ENCODE measurements at places on chromosomes 3 and 15.

GRCh38 chr3:33132019-33132360, 18.2 kb downstream of the CRTAP start:
- no peak for DNase-seq

DNA sequence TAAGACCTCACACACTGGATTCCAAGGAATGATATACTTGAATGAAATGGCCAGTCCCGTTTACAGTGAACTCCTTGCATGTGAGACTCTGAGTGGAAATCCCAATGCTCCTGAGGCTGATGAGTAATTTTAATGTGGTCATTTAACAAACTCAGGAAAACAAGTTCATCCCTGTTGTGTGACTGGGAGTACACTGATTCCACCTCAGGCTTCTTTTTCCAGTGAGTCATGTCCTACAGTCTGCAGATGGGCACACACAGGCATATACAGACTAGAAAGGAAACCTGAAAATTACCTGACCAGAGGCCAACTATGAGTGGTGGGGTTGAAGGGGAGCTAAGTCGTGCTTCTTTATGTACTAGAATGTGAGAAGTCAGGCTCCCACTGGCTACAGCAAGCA, 5.8 kb downstream of the SQOR start:
- DNase-seq: peak; percentile 90

DNA sequence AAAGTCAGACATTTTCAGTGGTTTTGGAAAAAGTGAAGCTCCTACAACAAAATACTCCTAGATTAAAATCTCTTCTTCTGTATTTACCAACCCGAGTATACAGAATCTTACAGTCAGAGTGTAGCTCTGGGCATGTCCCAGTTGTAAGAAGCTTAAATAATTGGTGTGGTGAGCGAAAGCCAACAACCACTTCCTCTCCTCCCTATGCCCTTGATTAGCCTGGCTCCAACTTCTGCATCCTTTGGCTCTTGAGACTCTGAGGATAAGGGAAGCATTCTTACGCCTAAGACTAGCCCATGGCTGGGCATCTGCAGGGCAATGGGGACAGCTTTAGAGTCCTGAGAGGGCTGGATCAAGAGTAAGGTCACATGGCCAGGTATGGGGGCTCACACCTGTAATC, 25.5 kb downstream of the RFT1 start:
- DNase-seq: peak; percentile 73

GRCh38 chr15:60535743-60536142, 56.8 kb upstream of the ICE2 start:
- DNase-seq: no peak

DNA sequence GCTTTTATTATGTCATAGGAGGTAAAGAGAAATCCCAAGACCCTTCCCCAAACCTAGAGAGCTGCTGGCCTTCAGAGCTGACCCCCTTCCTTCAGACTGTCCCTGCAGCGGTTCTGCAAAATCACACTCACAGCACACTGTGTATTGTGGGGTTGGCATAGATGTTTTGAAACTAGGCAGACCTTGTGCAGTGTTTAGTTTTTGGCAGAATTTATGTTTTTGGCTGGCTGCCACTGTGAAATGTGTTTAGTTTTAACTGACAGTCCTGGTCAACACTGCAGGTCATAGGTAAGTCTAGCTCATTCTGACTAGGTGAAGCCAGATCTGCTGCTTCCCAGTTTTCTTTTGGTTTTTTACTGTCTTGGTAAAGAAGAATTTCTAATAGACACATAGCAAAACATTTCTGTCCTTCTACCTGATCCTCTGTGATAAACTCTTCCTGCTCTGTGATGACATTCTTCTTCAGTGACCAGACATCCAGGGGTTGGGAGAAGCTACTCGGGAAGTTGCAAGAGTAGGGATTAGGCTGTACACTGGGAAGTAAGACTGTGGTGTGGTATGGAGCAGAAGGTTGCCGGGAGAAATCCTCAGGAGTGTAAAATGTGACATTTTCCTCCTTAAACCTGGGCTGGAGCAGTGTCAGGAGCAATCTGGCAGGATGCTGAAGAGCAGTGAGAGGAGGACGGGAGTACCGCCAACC, 209.6 kb upstream of the MCTP2 start:
- DNase-seq: no peak

DNA sequence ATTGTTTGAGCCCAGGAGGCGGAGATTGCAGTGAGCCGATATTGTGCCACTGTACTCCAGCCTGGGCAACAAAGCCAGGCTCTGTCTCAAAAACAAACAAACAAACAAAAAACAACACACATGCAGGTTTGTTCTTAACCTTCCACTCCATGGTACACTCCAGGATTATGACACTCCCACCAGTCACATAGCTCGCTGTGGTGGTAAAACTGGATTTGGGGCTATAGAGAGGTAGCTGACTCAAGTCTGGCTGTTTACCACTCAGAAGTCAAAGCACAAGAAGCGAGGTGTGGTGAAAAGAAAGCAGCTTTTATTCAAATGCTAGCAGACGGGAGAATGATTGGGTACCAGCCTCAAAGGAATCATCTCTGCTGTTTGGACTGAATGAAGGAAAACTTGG, 49.0 kb upstream of the SIAH2 start:
- DNase-seq: no peak

DNA sequence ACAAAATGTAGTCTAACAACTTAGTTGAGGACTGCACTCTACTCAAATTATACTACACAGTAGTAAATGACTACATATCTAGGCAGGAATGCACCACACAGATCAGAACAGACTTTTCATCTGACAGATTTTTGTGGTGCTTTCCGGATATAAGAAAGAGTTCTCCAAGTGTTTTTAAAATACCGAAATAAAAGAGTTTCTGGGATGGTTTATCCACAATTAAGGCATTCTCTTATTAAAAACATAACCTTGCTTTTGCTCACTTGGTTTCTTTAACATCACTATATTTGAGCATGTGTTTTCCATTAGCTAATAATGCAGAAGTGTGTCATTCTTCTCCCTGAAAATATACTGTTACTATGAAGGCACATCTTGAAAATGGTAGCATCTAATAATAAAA, 132.9 kb downstream of the MAGI1 start:
- no peak for DNase-seq

DNA sequence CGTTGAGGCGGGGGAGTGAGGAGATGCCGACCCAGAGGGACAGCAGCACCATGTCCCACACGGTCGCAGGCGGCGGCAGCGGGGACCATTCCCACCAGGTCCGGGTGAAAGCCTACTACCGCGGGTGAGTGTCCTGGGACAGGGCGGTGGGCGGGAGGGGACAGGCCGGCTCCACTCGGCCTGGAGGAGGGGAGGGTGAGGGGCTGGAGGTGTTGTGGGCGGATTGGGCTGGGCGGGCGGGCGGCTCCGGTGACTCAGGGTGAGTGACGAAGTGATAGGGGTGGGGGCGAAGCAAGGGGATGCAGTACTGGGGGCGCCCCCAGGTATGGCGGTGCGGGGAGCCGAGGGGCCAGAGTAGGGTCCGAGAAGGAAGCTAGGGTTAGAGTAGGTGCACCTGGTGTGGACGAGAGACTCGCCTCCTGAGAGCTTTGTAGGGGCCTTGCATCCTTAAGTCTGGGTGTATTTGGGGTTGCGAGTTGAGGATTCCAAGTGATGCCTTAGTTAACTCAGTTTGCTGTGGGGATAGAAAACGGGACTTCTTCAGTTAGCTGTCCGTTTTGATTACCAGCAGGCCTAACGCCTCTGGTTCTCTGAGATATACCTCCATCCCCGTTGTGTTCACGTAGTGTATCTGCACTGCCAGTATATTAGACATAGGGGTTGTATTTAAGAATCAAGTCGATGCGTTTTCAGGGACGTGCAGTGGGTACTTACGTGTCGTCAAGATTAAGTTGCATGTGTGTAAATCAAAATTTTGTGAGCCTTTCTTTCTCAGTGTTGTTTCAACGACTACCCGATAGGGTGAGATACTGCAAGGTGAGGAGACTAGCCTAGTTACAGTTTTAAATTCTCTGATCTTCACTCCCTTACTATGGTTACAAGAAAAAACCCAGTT, 670 bp downstream of the PRKCI start:
- DNase-seq: peak; percentile 12

- DNase-seq: no peak
These were observed 17.9 kb upstream of the CDCP1 start for GRCh38 chr3:45164056-45164455.

- no peak for DNase-seq
These were observed 104.4 kb downstream of the HERC1 start for GRCh38 chr15:63729115-63729884.

GRCh38 chr15:40830884-40831283, 2.4 kb upstream of the PPP1R14D start:
- DNase-seq: no peak

DNA sequence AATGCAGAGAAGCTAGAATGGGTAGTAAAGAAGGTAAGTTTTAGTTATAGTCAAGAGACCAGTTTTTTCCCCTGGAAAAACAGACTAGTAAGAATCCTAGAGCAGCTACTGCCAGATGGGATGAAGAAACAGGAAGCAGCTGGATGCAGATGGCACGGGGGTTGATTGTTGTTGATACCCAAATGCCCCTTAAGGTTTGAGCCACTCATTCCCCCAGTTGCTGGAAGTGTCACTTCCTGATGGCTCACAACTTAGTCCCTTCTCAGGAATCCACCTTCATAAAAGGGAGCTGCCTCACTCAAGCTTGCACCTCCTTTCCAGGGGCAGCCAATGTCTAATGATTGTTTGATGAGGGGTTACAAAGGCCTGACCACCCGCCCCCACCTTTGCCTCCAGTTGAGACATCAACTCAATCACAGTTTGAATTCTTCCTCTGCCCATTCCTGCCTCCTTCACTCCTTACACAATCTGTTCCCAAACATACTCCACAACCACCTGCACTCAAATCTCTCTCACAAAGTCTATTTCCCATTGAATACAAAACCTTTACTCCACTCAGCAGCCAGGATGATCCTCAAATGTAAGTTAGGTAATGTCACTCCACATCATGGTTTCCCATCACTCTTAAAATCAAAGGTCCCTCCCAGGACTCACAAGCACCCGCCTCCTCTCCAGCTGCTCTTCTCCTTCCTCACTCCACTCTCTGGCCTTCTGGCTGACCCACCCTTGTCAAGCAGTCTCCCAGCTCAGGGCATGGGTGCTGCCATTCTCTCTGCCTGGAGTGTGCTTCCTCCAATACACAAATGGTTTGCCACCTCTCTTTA, 450.1 kb upstream of the THBS1 start:
- no peak for DNase-seq

DNA sequence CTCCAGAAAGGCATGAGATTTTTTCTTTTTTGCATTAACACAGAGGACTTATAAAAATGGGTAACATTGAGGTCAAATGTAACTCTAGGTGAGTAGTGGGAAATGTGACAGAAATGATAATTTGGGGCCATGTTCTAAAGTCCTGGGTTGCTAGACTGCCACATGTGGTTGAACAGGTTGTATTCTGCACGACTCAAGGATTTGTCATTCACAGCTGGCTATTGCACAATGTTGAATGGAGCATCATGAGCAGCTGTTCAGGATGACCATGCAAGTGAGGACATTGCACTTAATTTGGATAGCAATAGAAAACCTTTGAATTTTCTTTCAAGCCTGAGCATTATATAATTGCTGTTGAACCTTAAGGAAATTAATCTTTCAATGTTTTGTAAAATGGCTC, 396.6 kb downstream of the NAALADL2 start:
- DNase-seq: no peak

GRCh38 chr3:158200955-158201354, 91.1 kb downstream of the RSRC1 start:
- no peak for DNase-seq

DNA sequence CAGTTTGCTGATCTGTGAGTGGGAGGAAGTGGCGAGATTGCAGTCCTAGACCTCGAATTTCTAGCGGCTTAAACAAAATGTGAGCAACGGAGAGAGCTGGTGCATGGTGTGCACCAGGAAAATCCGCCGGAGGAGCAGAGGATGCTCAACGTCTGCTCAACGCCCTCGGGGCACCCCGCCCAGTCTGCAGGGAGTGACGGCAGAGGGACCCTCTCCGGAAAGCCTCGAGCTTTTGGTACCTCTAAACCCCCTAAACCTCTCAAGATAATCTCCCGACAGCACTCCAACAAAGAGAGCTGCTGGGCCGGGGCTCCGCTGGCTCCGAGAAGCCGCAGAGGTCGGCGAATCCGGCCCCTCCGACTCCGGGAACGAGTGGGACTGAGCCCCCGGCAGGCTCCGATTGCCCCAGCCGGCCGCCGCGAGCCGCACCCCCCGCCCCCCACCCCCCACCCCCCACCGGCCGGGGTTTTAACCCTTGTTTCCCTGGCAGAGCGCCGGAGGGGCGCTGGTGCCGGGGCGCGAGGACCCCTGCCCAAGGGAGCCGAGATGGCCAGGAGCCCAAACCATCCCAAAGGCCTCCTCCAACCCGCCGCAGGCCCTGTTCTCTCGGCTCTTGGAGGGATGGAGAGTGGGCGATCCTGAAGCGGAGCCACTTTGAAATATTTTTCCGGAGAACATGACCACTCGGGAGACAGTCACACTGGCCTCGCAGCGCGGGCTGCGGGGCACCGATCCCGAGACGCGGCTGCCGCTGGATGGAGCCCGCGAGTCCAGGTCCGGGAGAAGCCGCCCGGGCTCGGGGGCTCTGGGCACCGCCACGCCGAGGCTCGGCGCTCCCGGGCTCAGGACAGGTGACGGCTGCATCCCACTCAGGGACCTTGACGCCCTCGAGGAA, 1.5 kb downstream of the MEGF11 start:
- DNase-seq: peak; percentile 22

DNA sequence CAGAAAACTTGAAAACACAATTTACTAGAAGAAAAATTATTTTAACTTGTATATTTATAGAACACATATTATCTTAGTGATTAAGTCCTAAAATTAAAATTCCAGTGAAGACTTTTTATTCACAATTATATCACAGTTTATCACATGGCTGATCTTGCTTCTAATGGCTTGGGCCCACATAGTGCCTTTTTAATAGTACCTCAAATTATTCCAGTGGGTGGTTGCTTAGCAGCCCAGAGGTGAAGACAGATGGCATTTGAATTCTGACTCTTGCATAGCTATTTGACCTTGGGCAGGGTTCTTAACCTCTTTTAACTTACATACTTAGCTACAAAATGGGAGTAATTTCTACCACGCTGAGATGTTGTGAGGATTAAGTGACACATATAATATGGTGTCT, 214.7 kb upstream of the SGO1 start:
- no peak for DNase-seq

- DNase-seq: no peak
These were observed 145.9 kb downstream of the APBA2 start for GRCh38 chr15:29031502-29032228.

DNA sequence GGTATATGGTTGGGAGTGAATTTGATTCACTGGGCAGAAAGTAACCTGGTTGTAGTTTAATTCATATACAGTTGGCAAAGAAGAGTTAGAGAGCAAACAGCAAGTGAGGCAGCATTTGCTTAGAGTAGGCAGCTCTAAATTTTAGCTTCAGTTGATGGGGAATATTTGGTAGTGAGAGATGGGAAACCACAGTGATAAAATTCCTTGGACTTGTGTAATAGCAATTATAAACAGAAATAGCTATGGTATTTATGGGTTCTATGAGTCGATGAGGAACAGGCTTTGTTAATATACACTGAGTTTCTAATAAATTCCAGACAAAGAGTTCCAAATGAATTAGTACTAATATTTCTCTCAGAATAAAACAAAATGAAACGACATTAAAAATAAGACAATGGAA, 894.0 kb downstream of the ROBO2 start:
- DNase-seq: no peak

GRCh38 chr3:16399473-16399872, 114.0 kb downstream of the RFTN1 start:
- peak; percentile 28 for DNase-seq

GRCh38 chr3:71062037-71062932, 521.2 kb downstream of the FOXP1 start:
- peak; percentile 7 for DNase-seq
